ENCODE measurements at places on chromosomes 5 and 9.

DNA sequence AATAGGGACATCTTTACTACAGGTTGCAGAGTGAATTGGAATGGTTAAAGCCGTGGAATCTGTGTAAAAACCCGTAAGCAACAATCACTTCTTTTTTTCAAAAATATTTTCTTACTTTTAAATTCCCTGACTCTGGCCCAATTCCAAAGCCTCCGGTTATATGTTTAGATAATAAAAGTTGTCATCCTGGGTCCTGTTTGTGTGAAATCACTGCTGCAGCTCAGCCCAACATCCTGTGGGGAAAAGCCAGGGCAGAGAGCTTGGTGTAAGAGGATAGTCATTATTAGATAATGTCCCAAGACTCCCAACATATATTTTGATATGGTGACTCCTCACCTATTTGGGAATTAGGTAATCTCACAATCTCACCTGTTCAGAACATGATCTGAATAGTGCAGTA lies 586.0 kb upstream of the BRINP1 start:
- no peak for DNase-seq

DNA sequence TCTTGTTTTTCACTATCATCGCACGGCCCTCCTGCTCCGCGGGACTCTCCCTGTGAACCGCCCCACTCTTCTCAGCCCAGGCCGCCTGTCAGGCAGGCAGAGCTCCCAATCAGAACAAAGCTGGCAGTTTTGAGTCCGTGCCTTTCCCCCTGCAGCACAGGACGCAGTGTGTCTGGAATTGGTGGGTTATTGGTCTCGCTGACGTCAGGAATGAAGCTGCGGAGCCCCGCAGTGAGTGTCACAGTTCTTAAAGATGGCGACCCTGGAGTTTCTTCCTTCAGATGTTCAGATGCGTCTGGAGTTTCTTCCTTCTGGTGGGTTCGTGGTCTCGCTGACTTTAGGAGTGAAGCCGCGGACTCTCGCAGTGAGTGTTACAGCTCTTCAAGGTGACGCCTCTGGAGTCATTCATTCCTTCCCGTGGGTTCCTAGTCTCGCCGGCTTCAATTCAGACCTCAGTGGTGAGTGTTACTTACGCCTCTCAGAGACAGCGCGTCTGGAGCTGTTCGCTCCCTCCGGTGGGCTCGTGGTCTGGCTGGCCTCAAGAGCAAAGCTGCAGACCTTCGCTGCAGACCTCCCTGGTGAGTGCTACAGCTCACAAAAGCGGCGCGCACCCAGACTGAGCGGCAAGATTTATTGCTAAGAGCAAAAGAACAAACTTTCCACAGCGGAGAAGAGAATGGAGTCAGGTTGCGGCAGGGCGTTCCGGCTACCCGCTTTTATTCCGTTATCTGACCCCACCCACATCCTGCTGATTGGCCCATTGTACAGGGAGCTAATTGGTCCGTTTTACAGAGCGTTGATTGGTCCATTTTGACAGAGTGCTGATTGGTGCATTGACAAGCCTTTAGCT lies 7.4 kb downstream of the ZDHHC11B start:
- no peak for DNase-seq

- no peak for DNase-seq
Measured at GRCh38 chr9:107226421-107226820, 56.7 kb upstream of the RAD23B start.

DNA sequence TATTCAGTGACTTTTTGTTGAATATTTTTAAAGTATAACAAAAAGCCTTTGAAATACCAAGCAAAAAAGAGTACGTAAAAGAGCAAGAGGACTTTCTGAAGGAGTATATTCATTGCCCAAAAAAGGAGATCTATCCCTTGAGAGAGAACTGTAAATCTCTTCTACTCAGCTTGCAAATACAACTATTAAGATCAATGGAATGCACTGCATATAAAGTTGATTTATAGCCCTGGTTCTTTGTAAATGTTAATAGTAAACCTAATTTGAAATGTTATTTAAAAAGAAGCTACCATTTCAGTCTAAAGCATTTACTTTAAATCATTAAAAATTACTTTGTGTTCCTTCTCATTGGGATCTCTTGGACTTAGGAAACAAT lies 168.1 kb downstream of the PDE4D start:
- no peak for DNase-seq

GRCh38 chr9:6428940-6429889 lies 16.2 kb downstream of the UHRF2 start:
- no peak for DNase-seq

- no peak for DNase-seq
Measured at GRCh38 chr5:33232731-33233505, 207.8 kb upstream of the TARS1 start.

- DNase-seq: peak; percentile 69
Measured at GRCh38 chr9:134163371-134164196, 780 bp downstream of the RNU6ATAC start.

DNA sequence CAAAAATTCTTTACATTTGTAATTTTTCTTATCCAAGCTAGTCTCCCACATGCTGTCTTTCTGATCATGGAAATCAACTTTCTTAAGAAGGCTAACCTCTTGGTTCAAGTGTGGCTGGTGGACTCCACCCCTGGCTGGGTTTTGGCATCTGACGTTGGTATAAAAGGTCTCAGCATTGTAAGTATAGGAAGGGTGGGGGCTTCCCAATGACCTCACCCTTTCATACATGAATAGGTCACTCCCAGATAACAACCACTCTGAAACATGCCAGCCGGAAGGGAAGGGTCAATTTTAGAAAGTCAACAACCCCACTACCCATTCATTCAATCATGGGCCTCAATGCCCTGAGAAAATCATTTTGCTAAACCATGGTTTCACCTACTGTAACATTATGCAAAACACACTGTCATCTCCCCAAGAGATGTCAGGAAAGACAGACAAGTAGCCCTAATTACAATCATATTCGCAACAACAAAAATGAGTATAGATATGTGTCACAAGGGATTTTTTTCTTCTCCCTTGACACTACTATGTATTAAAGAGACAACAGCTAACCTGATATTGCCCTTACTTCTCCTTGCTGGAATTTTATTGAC lies 31.9 kb upstream of the PCSK5 start:
- DNase-seq: no peak

GRCh38 chr5:61100437-61100836 lies 61.8 kb downstream of the SMIM15 start:
- DNase-seq: no peak

DNA sequence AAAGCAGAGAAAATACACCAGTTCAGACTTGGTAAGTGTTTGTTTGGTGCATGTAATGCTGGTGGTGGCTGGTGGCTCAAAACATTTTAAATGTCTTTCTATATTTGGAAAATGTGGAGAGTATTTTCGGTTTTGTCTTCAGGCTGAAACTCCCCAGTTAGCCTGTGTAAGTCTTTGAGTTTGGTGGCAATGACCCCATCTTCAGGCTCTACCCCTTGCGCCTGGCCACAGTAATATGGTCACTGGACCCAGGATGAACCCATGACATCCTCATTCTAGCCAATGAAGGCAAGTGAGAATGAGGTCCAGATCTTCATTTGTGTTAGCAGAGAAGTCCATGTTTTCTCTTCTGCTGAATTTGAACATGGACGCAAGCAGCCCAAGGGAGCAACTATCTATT lies 422.6 kb downstream of the BRINP1 start:
- no peak for DNase-seq

- DNase-seq: no peak
Measured at GRCh38 chr5:43315263-43315662, 2.1 kb upstream of the HMGCS1 start.

- no peak for DNase-seq
Measured at GRCh38 chr9:120018037-120018436, 561.9 kb downstream of the CDK5RAP2 start.

DNA sequence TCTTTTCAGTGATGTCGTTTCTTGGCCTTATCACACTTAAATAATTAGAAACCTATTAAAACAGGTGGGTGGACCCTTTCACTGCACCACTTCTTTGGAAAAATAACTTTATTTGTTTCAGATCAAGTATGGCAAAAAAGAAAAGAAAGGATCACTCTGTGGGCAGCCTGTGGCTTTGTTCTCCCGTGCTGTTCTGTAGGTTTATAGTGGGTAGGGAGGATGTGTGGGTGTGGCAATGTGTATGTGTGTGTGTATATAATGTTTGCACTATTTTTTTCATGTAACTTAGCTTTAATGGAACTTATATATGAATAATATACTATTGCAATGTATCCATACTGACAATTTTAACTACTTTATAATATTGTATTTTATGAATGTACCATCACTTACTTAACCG lies 85.9 kb downstream of the ACTBL2 start:
- DNase-seq: no peak

DNA sequence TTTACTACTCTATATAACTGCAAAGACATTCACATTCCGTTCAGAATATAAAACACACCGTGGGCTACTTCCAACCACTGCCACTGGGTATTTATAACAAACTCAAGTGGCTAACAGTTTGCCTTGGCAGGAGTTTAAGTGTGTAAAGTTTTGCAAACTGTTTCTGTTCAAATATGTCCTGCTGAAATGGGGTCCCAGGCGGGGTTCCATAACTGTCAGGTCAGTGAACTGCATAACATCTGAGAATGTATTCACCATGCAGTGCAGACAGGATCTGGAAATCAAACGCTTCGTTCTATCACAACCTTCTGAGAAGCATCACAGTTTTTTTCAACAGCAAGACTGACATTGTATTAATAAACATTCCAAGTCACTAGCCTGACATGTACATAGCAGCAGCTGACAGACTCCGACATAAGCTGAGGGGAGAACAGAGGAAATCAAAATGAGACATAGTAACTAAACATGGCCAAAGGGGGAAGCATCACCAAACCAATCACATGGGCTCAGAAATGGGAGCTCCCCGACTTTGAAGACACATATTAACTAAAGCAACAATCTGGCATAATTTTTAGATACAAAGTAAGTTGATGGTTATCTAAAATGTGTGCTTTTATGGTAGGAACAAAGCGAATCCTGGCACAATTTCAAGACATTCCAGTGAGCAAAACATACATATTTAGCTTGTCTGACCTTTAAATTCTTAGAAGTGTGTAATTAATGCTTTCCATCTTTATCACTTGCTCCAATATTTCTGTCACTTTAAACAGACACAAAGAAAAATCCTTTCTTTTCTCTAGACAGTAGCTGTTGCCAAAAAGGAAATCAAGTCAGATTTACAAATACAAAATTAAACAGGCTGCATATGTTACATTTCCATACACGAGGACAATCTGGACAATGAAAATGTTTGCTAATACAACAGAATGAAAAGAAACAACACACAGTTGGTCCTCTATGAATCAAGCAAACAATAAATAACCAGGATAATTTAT lies 156.8 kb downstream of the MAPKAP1 start:
- DNase-seq: no peak
